Thoracic aorta (tissue), 2 donors: ENCODE measurements at places on chromosomes 11 and 22.

DNA sequence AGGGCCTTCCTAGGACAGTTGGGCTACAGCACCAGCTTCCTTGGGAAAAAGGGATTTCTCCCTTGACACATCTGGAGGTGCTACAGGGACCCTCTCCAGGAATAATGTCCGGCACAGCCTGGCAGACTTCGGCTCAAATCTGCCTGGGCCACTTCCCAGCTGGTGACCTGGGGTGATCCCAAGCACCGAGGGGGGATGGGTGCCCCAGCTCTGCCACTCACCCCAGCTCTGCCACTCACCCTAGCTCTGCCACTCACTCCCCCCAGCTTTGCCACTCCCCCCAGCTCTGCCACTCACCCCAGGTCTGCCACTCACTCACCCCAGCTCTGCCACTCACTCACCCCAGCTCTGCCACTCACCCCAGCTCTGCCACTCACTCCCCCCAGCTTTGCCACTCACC is 9.9 kb downstream of the OSBPL5 start:
- no peak for DNase-seq

GRCh38 chr11:93738647-93739081 is 2.6 kb downstream of the TAF1D start:
- no peak for DNase-seq

DNA sequence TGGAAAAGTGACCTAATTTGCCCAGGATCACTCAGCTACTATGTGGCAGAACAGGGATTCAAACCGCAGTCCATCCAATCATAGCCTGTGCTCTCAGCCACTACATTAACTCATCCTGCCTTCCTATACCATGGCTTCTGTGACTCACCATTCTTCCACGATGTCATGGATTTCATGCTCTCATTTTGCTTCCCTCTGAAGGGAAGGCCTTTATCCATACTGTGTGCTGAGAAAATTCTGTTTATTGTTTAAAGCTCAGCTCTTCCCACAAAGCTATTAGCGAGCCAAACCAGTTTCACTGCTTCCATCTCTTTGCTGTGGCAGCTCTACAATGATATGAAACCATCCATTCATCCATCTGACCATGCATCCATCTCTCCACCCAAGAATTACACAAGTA is 289.9 kb downstream of the TENM4 start:
- DNase-seq: no peak

- no peak for DNase-seq
Measured at GRCh38 chr22:31346733-31347250, 646 bp upstream of the PATZ1 start.

DNA sequence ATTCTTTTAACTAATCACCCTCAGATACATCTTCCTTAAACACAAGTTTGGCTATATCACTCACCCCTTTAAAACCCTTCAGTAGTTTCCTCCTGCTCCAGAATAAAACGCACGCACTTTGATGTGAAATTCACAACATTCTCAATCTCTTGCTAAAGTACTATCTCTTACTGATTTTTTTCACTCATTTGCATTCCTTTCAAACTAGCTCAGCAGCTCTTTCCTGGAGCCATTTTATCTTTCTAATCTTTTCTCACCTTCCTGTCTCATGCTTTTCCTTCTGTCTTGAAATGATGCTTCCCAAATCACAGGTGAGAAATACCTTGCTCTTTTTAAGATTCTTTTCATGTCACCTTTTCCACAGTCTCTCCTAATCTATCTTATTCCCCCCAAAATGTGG is 1074.4 kb downstream of the DLG2 start:
- DNase-seq: no peak

- DNase-seq: no peak
Measured at GRCh38 chr11:118003456-118003855, 17.3 kb downstream of the IL10RA start.

DNA sequence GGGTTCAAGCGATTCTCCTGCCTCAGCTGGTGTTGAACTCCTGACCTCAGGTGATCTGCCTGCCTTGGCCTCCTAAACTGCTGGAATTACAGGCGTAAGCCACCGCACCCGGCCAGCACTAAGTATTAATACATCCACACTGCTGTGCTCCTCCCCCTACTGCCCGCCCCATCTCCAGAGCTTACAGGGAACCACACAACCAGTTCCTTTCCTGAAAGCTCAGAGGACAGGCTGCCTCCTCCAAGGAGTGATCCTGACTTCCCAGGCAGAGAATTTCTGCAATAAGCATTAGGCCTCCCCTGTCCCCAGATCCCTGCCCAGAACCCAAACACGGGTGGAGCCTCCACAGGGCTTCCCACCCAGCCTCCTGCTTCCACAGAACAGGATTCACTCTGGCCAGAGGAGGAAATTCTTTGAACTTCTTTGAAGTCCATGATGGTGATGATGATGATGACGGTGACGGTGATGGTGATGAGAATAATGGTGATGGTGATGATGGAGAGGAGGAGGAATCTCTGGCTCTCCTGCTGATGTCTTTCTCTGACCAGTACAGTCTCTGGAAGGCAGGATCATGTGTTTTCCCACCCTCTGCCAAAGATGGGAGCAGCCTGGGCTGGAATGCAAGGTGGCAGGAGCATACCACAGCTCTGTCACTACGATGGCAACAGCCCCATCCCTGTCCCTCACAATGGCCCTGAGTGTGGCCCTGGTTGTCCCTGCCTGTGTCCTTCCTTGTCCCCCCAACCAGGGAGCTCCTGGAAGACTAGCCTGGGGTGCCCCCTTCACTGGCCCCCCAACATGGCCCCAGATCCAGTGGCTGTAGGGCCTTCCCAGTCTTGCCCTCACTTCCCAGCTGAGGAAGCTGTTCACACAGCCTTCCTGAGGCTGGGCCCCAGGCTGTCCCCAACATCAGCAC is 33.5 kb upstream of the CSNK1E start:
- no peak for DNase-seq

GRCh38 chr11:107217444-107217843 is 199.2 kb upstream of the GUCY1A2 start:
- DNase-seq: no peak

DNA sequence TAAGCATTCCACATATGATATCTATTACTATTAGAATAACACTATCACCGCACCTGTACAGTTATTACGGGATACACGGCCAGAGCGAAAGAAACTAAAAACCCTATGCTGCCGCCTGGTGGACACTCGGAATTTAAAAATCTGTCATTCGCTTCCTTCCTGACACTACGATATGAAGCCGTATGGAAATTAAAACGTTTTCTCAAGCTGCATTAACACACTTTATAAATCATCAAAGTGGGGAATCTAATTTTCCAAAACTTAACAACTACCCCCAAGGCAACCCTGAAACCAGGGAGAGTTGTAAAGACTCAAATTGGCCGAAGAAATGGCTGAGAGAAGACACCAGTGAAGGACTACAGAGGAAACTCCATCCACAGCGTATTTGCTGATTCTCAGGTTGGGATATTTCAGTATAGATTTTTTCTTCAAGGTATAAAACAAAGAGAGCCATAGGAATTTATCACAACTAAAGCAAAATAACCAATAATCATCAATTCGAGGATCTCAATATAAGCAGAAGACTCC is 1.4 kb downstream of the CCDC73 start:
- DNase-seq: no peak

GRCh38 chr11:65821107-65821506 is 12.7 kb upstream of the SNX32 start:
- no peak for DNase-seq

- no peak for DNase-seq
Measured at GRCh38 chr11:129999407-129999806, 3.2 kb downstream of the PRDM10 start.

GRCh38 chr11:121328176-121328966 is 35.8 kb downstream of the SC5D start:
- DNase-seq: no peak

- DNase-seq: no peak
Measured at GRCh38 chr11:131686836-131687235, 316.4 kb downstream of the NTM start.

DNA sequence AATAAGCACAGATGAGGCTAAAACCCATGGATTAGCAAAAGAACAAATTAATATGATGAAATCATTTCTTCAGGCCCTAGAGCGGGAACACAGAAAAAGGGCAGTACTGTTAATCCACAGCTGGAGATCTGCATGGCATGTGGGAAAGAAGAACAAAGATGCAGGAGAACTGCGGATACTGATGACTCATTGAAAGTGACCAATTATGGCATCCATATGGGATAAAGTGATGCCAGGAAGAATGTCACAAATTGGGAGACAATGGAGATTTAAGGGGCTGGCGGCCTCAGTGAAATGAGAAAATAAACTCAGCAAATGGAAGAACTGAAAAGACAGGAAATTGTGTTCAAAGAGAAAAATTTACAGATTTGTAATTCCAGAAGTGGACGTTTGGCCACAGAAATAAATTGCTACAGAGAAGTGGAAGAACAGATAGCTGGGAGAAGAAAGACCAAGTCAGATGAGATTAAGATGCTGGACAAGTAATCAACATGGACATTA is 39.4 kb downstream of the SIK3 start:
- DNase-seq: no peak

DNA sequence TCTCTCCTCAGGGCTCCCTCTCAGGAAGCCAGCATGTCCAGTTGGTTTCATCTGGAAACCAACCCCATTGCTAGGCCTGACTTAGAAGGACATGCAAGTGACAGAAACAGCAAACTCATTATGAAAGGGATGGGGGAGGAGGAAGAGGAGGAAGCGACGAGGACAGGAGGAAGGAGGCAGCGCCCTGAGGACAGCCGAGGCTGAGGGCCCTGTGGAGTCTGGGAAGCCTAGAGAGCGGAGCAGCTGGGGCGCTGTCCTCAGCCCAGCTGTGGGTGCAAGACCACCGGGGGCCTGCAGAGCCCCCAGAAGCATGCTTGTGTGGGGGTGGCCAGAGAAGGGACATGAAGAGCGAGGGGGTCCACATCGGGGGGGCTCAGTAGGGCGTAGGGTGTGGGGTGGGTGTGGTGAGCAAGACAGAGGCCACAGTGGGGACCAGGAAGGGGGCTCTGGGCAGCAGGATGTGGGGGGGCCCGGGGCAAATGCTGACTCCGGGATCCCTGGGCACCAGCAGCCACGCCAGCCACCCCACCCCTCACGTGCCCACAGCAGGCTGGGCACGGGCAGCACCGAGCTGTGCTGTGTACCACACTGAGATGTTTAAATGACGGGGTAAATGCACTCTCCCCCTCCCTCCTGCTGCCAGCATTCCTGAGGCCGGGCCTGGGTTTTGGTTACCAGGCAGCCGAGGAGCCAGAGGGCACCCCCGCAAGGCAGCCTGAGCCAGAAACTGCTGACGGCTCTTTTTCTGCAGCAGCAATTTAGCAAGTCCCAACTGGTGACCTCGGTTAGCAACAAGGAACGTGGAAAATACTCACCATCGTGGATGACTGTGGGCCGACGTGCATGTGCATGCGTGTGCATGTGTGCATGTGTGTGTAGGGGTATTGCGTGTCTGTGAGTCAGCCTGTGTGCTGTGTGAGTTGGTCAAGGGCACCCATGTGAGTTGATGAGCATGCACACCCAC is 82.7 kb upstream of the LINC01488 start:
- no peak for DNase-seq

DNA sequence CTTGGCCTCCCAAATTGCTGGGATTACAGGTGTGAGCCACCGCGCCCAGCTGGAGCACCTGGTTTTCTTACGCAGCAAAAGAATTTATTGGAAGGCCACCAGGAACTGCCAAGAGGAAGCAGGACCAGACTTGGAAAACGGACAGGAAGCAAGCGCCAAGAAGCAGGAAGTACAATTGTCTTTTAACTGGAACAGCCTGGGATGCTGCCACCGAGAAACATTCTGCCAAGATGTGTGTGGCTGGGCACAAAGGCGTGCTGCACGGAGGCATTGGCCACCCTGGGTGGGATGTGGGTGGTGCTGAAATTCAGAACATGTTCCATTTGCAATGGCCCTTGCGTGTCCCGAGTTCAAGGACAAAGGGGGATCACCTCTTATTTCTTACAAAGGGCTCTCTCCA is 15.4 kb downstream of the SLC3A2 start:
- no peak for DNase-seq

DNA sequence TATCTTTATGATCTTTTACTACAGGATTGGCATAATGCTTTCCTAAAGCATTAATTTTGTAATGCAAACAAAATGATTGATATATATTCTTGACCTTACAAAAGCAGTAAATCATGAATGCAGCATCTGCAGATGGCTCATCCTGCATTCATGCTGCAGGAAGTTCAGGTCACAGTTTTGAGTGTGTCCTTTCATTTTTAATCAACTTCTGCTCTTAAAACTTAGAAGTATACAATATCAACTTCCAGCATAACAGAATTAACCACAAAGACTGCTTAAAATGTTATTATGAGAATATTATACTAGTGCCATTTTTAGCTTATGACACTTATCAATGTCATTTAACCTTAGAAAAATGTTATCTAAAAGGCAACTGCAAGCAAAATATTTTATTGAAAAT is 54.0 kb downstream of the SLC36A4 start:
- no peak for DNase-seq

DNA sequence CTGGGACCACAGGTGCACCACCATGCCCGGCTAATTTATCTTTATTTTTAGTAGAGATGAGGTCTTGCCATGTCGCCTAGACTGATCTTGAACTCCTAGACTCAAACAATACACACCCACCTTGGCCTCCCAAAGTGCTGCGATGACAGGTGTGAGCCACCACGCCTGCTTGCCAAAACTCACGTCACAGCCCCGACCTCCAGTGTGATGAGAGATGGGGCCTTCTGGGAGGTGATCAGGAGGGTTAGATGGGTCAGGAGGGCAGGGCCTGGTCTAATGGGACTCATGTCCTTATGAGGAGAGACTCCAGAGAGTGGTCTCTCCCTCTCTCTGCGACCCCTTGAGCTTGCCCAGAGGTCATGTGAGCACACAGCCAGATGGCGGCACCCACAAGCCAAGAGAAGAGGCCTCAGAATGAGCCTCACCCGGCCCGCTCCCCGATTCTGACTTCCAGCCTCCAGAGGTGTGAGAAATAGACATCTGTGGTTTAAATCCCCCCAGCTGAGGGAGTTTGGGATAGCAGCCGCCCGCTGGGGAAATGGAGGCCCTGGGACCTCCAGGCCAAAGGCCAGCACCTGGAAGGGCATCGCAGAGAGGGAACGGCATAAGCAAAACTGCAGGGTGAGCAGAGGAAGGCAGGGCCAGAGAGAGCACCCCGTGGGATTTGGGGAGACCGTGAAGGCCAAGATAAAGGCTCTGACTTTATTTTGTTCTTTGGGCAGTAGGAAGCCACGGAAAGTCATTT is 24.1 kb upstream of the GAL start:
- no peak for DNase-seq

GRCh38 chr11:2452321-2453012 is 7.7 kb downstream of the KCNQ1 start:
- DNase-seq: no peak

GRCh38 chr22:49590381-49590780 is 237.3 kb downstream of the BRD1 start:
- no peak for DNase-seq

DNA sequence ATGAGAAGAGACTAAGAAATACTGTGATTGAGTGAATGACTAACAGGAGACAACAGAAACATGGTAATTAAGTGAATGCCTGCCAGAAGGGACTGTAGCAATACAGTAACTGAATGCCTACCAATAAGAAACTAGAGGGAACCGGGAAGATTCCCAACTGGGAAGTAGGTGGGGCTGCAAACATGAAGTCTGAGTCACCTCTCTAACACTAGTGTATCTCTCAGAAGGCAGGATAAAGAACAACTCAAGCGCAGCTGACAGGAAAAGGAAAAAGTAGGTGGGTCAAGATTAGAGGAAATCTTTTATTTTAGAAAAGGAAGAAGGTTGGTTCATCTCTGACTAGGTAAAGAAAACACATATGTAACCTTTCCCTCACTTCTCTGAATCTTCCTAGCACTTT is 14.0 kb downstream of the C11orf42 start:
- DNase-seq: no peak

GRCh38 chr11:80593648-80594374 is 1153.0 kb upstream of the TENM4 start:
- DNase-seq: no peak
